ENCODE measurements at places on chromosomes 3 and 15.
A peak's percentile ranks its signal among the peaks of the same experiment; 100 is the strongest.

GRCh38 chr3:133843634-133844033 lies 38.0 kb downstream of the SRPRB start:
- no peak for DNase-seq

GRCh38 chr3:29011966-29012365 lies 268.9 kb upstream of the RBMS3 start:
- DNase-seq = no peak

DNA sequence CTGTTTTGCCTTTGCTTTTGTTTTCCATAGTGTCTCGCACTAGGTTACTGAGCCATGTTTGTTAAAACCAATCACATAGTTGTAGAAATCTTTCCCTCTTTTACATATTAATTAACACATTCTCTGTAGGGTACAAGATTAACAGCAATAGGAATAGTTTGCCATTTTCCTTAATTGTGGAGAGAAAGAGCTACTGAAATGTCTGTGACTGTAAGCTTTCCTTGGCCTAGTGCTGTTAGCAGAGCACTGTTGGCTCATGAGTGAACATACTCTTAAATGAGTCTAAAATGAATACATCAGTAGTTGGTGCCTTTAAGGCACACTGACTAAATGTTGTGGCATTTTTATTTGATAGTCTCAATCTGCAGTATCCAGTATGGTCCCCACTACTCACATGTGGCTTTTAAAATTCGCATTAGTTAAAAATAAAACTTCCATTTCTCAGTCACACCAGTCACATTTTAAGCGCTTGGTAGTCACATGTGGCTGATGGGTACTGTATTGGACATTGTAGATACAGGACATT lies 28.2 kb downstream of the CHD2 start:
- DNase-seq = no peak

DNA sequence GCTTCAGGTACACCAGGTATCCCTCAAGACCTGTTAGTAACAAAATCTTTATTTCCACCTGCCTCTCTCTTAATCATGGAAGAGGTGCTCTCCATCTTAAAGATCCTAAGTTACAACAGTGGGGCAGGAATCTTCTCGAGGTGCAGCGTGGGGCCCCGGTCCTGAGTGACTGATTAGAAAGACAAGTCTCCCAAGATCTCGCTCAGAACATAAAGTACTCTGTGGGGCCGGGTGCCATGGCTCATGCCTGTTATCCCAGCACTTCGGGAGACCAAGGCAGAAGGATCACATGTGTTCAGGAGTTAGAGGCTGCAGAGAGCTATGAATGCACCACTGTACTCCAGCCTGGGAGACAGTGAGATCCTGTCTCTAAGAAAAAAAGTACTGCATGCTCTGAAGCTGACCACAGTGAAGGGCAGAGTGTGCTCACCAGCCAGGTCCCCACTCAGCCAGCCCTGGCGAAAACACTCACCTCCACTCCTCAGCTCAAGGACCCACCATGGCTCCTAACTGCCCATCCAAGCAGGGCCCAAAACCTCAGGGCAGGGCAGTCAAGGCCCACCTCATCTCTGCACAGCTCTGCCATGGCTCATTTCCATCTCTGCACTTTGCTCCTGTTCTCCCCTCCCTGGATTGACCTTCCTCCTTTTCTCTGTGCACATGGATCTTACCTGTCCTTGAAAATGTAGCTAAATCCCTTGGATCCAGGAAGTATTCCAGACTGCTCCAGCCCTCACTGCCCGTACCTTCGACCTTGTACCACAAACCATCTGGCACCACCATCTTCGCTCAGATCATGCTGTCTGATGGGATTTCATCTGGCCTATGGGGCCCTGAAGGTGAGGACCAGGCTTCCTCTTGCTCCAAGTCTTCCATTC lies 7.1 kb downstream of the SEMA7A start:
- no peak for DNase-seq

- DNase-seq = peak; percentile 55
These were observed 1.3 kb downstream of the GOLGA8A start for GRCh38 chr15:34436126-34436955.

DNA sequence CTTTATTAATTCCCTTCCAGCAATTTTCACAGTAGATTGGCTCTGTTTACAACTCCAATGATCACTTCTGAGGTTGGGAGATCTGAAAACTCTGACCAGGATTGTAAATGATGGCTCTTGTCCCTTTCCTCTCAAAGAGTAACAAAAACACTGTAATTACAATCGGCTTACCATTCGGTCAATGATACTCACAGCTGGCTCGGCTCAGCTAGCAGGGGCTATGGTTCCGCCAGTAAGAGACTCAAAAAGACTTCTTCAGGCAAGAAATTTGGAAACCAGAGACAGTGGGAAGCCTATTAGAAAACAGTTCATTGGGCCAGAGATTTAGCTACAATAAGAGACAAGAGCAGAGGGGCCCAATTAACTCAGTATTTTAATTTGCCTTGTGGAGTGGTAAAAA lies 96.6 kb downstream of the LRRC3B start:
- DNase-seq = no peak

- no peak for DNase-seq
These were observed 45.8 kb downstream of the SPSB4 start for GRCh38 chr3:141096981-141097380.

DNA sequence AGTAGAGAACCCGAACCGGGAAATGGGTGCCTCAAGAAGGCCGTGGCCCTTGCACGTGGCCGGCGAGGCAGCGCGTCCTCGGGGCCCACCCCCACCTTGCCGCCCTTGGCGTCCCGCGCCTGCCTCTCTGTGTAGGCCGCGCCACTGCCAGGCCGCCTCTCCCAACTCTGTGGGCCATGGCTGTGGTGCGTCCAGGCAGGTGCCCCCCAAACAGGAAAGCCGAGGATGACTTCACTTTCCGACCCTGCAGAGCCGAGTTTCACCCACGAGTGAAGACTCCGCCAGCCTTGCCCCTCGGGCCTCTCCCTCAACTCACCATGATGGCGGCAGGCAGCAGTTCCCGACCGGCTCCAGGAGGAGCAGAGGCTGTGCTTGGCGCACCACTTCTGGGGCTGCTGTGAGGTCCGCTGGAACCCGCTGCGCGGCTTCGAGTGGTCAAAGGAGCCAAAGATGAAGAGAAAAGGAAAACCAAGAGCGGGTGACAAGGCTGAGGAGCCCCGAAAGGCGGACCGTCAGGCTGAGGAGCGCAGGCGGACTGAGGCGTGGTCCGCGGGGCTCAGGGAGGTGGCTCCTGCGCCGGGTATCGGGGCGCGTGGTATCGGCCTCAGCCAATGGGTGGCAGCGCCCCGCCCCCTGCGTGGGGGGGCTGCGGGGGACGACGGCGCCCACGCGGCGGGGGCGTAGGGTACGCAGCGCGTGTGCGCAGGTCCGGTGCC lies at the start of gene DAZL:
DAZL (minus strand) TSS at position 537 of the 716 bp plus-strand sequence; CDS start at position 319, 218 bp downstream.
- DNase-seq = no peak

- DNase-seq = no peak
These were observed 28.7 kb upstream of the GBE1 start for GRCh38 chr3:81790117-81790516.

- DNase-seq = no peak
These were observed 7.3 kb downstream of the TBC1D2B start for GRCh38 chr15:78070049-78070700.

- DNase-seq = no peak
These were observed 93.2 kb upstream of the IQSEC1 start for GRCh38 chr3:13166243-13167063.

DNA sequence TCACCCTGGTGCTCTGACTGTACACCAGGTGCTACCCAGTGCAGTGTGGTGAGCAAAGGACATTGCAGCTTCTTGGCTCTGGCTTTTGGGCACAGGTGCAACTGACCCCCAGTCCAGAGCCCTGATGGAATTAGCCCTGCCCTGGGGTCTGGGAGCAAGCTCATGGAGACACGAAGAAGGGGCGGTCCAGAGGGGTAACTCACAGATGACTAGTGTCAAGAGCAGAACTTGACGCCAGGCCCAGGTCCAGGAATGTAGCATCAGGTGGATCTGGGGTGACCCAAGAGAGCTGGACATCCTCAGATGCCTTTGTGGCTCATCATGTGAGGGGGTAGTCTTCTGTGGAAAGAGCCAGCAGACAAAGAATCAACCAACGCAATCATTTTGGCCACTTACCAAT lies 88.9 kb downstream of the ASB7 start:
- no peak for DNase-seq

All from T-helper 2 cell (primary cell).